ENCODE measurements at places on chromosomes 1 and 21. TPM values are rescaled to one million over a fixed set of nuclear protein-coding genes. Genes with fewer than 3 reads are reported as not detected.

- DNase-seq = no peak
Observed at GRCh38 chr1:171754971-171755370, 13.1 kb upstream of the VAMP4 start.

Gene PSEN2
- total RNA-seq = 33.4 TPM

DNA sequence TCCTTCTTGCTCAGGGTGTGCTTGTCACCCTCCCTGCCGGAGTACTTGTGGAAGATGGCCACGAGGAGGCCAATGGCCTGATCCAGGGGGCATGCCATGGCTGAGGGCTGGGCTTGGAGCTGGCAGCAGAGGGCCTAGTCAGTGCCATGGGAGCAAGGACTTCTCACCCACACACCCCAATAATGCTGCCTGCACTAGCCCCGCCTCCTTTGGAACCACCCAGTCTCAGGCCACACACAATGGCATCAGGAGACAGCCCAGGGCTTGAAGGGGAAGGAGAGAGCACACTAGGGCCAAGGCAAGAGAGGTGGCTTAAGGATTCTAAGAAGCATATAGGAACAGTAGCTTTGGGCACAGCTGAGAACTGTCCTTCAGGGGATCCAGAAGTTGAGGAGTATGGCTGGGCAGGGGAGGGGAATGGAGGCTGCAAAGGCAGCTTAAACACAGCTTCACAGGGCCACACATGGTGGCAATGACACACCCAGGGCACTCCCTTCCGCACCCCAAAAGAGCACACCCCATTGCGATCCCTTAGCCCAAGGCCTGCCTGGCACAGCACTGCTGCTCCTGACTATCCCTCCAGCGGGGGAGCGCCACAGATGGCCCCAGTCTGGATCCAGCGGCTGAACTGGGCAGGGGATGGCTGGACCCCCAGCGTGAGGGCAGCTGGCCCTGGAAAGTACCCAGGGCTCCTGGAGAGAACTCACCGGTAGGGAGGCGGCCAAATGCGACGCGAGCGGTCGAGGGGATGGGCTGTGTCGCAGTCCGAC is at the start of gene S100A6:
Gene S100A6, minus strand, starts transcription at position 750 of the 770 bp plus-strand sequence. Its CDS starts 652 bp downstream, at position 98.
- DNase-seq = peak; percentile 48

- DNase-seq = no peak
Observed at GRCh38 chr1:199472018-199472417, 555.5 kb upstream of the NR5A2 start.

- DNase-seq = no peak
Observed at GRCh38 chr1:182641561-182641960, 37.4 kb upstream of the RGS16 start.

- no peak for DNase-seq
Observed at GRCh38 chr1:95809391-95809790, 575.4 kb downstream of the RWDD3 start.

DNA sequence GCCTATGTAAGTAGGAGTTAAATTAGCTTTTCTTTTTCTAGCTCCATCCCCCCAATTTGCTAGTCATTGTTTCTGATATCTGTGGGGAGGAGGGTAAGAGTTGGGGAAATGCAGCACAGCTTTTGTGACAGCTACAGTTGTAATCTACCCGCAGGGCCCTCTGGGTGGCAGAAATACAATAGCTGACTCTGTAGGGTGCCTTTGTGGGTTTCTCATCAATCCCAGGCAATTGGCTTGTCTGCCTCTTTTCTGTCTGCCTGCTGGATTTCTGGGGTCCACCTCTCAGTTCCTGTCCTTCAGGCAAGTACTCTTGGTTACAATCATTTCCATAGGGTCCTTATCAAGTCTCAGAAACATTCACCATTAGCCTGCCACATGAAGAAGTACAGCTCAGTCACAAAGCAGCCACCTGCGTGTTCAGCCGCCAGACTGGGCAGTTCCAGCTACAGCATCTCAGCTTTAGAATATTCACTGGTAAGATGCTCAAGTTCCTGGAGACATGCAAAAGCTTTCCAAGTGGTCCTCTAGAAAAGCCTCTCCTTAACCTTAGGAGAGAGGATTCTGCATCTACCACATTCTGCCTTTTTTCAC is 19.2 kb upstream of the SLC44A5 start:
- DNase-seq = no peak

DNA sequence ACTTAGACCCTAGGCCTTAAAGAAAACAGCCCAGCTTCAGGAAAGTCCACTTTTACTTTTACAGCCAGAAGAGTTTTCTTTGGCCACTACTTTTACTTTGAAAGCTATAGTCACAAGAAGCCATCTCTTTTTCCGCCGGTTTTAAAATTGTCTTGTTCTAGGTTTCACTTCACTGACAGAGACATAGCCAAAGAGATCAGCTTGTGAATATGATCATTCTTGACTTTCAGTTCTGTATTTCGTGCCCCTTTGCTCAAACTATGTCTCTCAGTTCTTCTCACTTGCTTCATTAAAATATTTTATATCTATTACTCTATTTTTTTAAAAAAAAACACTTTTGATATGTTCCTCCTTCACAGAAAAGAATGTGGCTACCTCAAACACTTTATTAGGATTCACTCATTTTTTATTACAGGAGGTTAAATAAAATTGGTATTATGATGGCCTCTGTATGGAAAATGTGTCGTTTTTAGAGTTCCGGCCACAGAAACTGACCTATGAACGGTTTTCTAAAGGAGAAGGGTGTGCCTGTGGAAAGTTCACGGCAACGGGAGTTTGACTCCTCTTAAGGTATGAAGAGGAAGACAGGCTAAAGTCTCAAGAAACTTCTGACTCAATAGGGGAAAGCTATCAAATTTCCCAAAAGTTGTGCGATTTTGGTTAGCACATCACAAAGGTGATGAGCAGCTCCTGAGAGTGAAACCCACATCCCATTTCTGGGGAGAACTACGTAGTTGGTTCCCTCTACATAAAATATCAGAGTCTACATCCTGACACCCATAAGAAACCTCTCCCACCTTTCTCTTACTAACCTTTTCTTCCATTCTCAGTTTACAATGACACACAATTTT is 1.2 kb downstream of the MCOLN2 start:
- no peak for DNase-seq

Gene TPM3
- total RNA-seq = 245 TPM

Measured in frontal cortex (tissue), 4 donors.